Central memory CD4-positive, alpha-beta T cell (primary cell): ENCODE measurements at places on chromosomes 7 and 10.

DNA sequence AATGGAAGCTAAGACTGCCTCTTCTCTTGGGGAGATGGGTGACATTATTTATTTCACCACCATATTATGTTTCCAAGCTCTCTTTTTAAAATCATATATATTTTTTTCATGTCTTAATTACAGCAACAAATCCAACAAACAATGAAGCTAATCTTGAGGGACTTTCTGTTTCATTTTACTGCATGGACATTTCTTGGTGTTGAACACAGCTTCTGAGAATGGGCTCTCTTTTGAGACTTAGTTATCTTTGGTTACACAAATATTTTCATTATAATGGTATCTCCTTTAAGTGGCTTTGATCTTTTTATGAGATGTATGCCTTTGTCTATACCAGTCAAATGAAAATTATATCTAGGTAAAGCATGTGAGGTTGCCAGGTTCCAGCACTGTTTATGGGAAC lies 210.0 kb upstream of the LRRN3 start:
- no peak for DNase-seq

- DNase-seq, result no peak
These were observed 58.8 kb downstream of the FIGNL1 start for GRCh38 chr7:50391386-50391785.

DNA sequence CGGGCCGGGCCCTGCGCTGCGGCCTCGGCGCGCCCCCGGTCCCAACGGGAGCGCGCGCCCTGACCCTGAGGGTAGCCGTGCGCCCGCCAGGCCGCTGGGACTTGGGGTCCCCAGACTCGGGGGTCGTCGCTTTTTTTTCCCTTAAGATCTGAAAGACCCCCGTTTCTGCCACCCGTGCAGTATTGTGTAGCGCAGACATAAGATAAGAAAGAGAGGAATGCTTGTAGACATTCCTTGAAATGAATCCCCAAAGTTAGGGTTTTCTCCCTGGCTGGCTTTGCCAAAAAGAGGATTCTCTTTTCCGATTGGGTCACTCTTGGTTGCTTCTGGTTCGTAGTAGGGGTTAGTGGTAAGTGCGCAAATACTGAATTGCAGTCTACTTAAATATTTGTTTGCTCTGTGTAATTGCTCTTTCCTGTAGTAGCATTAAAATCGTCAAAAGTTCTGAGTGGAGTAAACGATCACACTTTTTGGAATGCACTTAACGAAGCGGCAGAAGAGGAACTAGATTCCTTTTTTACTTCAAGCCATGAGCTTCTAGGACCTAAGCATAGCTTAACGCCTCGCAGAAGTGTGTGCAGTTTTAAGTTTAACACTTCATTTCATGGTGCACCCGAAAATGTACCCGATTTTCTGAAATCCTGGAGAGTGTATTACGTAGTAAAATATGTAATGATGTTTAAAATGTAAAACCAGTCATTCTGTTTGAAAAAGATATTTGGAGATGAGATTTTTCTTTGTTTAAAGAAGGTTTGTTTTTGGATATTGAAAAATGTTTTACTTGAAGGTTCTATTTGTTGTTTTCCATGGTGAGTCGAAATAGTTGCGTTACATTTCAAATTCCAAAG lies 1.3 kb downstream of the CUL1 start:
- no peak for DNase-seq

DNA sequence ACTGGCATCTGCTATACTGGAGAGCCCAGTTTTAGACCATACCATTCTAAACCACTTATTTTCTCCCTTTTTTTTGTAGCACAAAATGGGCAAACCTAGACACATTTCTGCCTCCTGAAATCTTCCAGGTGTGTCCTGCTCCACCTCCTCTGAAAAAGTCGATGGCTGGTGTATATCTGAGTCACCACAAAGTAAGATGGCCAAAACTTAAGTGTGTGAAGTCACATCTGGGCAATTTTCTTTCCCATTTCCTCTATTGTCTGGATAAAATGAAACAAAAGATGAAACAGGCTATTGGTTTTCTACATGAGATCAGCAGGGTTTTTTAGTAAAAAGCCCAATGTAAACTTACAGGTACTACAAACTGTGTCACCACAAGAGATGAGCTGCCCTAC lies 65.5 kb downstream of the OSBPL3 start:
- no peak for DNase-seq

DNA sequence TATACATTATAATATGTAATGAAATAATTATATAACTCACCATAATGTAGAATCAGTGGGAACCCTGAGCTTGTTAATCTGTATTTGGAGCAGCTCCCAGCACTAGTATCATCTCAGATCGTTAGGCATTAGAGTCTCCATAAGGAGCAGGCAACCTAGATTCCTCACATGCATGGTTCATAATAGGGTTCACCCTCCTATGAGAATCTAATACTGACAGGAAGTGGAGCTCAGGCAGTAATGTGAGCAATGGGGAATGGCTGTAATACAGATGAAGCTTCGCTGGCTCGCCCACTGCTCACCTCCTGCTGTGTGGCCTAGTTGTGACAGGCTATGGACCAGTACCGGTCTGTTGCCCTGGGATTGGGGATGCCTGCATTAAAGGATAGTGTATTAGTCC lies 49.5 kb downstream of the RSBN1L start:
- DNase-seq, result no peak

DNA sequence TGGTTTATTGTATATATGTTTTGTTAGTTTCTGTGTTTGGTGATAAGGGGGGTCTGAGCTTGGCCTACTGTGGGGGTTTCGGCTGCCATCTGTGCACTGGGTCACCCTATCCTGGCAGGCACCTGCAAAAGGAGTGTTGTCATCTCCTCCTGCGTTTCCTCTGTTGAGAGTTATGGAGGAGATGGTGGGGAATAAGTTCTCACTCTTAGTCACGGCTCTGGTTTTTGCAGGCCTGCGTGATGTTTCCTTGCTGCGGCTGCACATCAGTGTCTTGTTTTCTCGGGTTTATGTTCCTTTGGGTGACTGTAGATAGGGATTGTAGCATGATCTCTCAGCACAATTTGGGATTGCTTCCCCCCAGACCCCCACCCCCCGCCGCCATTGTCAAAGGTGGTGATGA lies 36.8 kb downstream of the CCM2 start:
- no peak for DNase-seq
